ENCODE measurements at places on chromosomes 2 and 18.
A peak's percentile ranks its signal among the peaks of the same experiment; 100 is the strongest.

GRCh38 chr2:144747571-144747970, 227.7 kb upstream of the ZEB2 start:
- DNase-seq = no peak

DNA sequence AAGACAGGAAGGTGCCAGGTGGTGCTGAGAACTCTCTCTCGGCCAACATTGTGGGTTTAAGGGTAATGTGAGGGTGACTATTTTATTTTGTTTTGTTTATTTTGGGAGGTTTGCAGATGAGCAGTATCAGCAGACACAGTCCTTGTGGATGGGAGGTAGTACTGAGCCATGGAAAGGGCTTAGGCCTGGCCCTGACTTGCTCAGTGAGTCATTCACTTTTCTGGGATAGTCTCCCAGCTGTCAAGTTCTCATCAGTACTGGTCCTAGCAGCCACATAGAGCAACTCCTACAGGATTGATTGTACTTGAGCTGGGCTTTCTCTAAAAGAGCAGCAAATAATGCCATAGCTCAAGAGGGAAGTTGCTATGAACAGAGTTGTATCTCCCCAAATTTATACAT, 175.2 kb downstream of the LOXHD1 start:
- DNase-seq = no peak

- DNase-seq = no peak
These were observed 50.6 kb downstream of the GALNT3 start for GRCh38 chr2:165743442-165743841.

GRCh38 chr2:108612514-108613183, 78.4 kb downstream of the LIMS1 start:
- DNase-seq = no peak

- no peak for DNase-seq
These were observed 60.6 kb upstream of the REV1 start for GRCh38 chr2:99550368-99550767.

DNA sequence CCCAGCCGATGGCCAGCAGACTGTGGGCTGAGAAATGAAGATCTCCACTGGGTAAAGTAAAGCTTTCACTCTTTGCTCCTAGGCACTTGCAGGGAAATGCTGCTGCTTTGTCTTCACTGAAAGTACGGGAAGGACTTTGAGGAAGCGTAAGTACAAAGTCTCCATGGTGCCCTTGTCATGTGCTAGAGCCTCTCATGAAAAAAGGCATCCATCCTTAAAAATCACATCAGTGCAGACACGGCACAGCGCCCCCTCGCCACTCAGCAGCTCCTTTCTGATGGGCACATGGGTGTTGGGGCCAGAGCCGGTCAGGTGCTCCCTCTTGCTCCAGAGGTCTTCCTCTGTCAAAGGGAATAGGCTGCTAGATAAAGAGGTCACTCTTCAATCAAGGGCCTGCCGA, 109.0 kb upstream of the STPG4 start:
- peak; percentile 21 for DNase-seq

DNA sequence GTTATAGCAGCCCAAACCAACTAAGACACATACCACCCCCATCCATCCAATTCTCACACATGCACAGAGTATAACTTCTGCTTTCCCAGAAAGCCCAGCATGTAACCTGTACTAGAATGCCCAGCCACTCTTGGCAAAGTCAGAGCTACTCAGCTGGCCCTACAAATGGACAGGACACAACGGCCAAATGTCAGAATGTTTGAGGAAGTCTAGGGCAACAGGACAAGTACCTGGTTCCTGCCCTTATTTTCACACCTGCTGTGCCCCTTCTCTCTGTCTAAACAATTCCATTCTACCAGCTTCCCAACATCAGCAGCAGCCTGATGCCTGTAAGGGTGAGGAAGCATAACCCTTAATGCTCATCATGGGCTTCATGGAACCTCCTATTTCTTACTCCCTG, 15.1 kb upstream of the BZW1 start:
- no peak for DNase-seq

DNA sequence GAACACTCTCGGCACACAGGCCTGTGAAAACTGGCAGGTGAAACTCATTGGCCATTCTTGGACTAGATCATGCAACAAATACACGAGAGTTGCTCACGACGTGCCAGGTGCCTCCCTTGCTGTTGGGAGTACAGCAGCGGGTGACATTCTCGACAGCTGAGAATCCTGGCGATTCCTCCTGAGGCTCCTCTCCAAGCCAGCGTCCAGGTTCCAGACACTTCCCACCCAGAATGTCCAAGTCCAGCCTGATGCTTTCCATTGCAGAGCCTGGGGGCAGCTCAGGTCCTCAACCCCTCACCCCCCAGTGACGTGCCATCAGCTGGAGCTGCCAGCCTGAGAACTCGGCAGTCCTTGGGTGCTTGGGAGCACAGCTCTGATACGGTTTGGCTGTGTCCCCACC, 124.2 kb downstream of the PXDN start:
- no peak for DNase-seq
